ENCODE measurements at places on chromosomes 2 and 18. TPM values are rescaled to one million over a fixed set of nuclear protein-coding genes. Genes with fewer than 3 reads are reported as not detected.

LRATD1 gene
- total RNA-seq = 4.7 TPM

SPC25 gene
- total RNA-seq = 3.5 TPM

CIB4 gene
- not detected for total RNA-seq

DPP10 gene
- not detected for total RNA-seq

APOB gene
- total RNA-seq = not detected

HOXD8 gene
- not detected for total RNA-seq

SNORC gene
- 8.2 TPM for total RNA-seq

CHRND gene
- not detected for total RNA-seq

SETBP1 gene
- 4.8 TPM for total RNA-seq

EFHD1 gene
- total RNA-seq = not detected

STAM2 gene
- total RNA-seq = 27.6 TPM

DSG3 gene
- total RNA-seq = 68.5 TPM

SGPP2 gene
- total RNA-seq = 47.4 TPM

ABCG8 gene
- total RNA-seq = not detected

ANKRD53 gene
- total RNA-seq = not detected

TPO gene
- total RNA-seq = not detected

GRCh38 chr2:140998017-140998416, 1132.8 kb downstream of the LRP1B start:
- no peak for DNase-seq

DNA sequence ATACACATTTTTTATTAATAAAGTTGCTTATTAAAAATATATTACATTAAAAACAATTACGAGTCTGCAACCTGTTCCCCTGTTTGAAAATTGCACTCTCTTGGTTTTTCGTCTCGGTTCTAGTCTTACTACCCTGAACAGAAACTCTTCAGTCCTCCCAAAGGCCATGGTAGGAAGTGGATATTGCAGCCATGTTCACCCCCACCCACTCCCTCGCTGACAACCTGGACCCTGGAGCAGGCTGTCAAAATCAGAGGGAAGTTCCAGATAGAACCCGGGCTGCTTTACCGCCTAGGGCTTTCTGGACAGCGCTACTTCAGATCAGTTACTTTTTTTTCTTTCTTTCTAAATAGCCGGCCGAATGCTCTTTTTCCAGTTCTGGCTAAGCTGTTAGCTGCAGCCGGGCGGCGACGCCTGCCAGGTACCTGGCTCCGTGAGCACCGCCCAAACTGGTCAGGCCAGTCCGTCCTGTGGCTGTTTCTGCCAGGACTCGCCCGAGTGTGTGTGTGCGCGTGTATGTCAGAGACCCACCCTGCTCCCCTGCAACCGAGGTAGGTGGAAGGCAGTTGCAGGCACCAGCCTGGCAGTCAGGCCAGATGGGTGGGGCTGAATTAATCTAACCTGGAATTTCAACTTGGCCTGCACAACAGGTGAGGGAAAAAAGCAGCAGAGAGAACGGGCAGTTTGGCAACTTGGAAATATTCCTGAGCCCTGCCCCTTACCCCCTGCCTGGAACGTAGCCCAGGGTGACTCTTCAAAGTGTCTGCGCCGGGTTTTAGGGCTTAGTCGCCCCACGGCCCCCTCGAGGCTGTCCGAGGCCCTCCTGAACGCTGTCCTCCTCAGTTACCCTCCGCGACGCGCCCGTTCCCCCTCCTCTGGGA, 1.1 kb upstream of the TET3 start:
- peak; percentile 91 for DNase-seq

DNA sequence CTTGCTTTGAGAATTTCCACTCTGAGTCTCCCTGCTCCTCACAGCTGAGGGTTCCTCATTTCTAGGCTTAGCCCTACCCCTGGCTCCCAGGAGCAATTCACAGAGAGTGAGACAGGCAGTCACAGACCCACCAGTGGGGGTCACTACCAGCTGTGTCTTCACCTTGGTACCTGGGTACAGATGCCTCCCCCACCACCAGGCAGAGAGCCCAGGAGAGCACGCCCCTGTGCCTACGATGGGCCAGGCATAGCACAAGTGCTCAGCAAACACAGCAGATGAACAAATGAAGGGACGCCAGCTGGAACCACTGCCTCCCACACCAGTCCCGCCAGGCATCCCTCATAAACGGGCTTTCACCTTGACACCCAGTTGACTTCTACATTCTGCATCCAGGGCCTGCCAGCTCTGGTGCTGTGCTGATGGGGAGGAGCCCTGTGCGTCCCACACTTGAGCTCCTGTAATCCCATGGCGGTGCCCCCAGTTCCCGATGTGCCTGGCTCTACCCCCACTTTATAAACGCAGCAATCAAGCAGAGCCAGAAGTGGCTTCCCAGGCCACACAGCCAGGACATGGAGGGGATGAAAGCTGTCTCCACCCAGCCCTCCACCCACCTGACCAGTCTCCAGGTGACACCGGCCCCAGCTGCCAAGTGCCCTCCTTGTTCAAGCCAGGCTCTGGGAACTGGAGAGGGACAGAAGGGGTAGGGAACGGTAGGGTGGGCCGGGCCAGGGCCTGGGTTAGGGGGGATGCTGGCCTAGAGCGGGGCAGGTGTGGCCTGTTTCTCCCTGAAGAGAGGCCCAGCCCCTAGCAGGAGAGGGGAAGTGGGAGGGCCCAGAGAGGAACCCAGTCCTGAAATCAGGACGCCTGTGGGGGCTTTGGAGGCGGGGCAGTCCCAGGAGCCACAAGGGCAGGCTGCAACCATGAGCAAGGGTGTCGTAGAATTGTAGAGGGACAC, 42.5 kb downstream of the SCTR start:
- DNase-seq = no peak

GRCh38 chr2:146642066-146642465, 1202.8 kb upstream of the ACVR2A start:
- DNase-seq = no peak

DNA sequence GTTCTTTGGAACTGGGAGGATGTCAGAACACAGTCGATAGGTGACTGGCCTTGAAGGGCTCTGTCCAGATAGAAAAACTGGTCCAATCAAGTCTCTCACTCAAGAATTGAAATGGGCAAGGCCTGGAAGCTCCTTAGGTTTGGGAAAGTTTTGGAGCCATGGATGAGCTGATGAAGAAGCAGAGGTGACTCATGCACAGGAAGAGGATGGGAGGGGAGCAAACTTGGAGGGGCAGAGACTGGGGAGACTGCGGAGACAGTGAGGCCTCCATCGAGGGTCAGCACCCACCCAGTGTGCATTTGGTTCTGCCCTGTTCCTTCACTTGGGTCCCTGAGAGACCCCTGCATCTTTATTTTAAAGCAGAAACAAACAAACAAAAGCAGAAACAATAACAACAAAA, 41.1 kb downstream of the SOWAHC start:
- DNase-seq = no peak

- no peak for DNase-seq
These were observed 17.5 kb downstream of the BZW1 start for GRCh38 chr2:200829258-200829655.

DNA sequence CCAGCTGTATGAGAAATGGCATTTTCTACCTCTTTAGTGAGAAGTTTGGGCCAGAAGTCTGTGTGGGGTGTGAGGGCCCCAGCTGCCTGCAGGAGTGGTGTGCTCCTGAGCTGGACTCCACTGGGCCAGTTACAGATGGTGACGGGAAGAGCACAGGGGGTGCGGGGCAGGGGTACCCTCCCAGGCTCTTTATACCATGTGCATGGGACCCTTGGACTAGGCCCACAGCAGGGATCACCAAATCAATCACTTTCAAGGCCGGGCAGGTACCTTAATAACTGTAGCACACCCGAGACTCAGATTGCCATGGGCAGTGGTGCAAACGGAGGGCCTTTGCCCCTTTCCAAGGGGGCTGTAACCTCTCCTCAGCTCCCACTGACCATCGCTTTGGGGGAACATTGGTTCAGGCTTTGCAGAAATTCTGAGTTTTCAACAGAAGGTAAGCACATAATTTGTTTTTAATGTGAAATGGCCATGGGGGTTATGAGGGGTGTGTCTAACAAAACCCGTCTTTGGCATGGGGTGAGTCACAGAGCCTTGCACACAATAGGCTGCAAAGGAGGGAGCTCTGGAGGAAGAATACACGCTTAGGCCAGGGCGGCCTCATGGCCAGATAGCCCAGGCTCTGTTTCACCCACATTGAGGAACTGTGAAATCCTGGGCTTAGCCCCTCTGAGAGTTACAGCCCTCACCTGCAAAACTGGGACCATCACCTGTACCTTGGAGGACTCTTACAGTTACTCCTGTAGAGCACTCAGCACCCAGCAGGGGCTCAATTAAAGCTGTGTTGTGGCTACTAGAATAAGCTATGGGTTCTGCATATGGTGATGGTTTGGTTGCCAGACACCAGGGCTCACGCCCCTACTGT, 141.0 kb upstream of the BCL2L11 start:
- no peak for DNase-seq

GRCh38 chr2:178072383-178073301, at the start of gene PDE11A:
Gene PDE11A (minus strand): TSS chr2:178072777. CDS start chr2:178072437, 340 bp downstream.
- DNase-seq = peak; percentile 87

- no peak for DNase-seq
These were observed 36.0 kb upstream of the UBE2E3 start for GRCh38 chr2:180944372-180944771.

- DNase-seq = no peak
These were observed 445.4 kb downstream of the NBAS start for GRCh38 chr2:15115776-15116175.

DNA sequence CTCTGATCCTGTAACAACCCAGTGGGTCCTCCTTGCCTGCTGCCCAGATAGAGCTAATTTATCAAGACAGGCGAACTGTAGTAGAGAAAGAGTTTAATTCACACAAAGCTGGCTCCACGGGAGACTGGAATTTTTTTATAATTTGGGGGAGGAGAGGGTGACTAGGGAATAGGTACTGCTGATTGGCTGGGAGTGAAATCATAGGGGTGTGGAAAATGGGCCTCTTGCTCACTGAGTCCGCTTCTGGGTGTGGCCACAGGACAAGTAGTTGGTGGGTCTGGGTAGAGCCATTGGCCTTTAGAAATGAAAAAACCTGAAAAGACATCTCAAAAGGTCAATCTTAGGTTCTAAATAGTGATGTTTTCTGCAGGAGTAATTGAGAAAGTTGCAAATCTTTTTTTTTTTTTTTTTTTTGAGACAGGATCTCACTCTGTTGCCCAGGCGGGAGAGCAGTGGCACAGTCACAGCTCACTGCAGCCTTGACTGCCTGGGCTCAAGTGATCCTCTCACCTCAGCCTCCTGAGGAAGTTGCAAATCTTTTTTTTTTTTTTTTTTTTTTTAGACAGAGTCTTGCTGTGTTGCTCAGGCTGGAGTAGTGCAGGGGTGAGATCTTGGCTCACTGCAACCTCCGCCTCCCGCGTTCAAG, 14.4 kb upstream of the UGGT1 start:
- DNase-seq = peak; percentile 6

- no peak for DNase-seq
These were observed 20.8 kb upstream of the TNS1 start for GRCh38 chr2:218023636-218024035.

- no peak for DNase-seq
These were observed 443.0 kb upstream of the RGPD4 start for GRCh38 chr2:107383691-107384090.

- DNase-seq = no peak
These were observed 166.5 kb upstream of the ALPP start for GRCh38 chr2:232211743-232212686.

GRCh38 chr2:215949991-215950404, 63.4 kb downstream of the MREG start:
- DNase-seq = peak; percentile 64

GRCh38 chr2:113831161-113831560, 58.7 kb upstream of the ACTR3 start:
- DNase-seq = peak; percentile 48

DNA sequence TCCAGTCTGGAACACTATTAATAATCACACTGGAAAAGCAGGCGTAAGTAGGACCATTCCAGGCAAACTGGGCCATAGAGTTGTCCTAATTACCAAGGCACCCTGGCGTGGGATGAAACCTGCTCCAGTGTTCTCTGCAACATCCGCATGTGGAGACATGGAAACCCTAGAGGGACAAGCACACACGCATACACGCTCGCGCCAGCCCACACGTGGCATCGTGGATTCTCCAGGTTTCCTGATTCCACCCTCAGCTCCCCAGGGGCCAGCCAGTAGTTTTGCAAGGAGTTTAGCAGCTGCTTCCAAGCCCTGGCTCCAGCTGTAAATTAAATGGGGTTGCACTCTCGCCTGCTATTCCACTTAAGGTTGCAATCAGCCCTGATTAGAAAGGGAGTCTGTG, 127.7 kb downstream of the DYSF start:
- no peak for DNase-seq

DNA sequence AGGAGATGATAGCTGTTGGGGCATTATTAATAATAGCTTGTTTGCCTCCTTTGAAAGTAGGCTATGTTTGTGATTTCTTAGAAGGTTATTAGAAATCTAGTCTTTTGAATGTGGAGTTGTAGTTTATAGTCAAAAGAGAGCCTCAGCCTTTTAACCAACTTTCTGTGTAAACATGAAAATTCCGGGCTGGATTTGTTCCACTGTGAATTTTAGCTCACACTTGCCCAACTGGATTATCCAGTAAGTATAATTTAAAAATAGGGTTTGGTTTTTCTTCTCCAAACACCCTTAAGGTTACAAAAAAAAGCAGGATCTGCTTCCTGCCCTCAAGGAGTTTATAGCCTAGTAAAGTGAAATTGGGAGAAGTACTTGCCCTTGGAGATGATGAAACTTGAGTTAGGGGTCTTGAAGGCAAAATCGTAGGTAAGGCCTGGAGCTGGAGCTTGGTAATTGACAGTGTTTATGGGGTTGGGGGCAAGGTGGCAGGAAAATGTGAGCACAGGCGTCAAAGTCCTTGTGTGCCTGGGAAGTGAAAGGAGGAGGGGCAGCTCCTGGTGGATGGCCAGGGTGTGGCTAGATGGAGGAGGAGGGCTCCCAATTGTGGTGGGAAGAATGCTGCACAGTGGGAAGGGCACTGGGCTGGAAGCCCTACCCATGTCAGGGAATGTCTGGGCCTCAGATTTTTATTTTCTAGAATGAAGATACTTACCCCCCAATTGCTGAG, 21.3 kb downstream of the ITGA6 start:
- no peak for DNase-seq

GRCh38 chr2:72955228-72956049, 38.1 kb downstream of the EMX1 start:
- no peak for DNase-seq

DNA sequence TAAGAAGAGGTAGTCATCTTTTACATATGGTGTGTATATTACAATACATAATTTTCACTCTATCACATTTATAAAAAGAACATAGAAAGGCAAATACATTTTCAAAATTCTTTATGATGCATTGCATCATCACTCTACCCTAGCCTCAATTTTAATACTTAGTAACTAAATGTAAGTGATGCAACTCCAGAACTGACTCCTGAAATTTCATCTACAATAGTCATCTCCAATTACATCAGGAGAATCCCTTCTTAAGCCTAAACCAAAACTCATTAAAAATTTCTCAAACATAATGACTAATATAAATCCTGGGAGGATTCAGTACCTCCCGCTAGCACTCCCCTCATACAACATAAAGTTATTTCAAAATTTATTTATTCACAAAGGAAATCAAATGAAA, 15.9 kb downstream of the TMX3 start:
- peak; percentile 80 for DNase-seq

GRCh38 chr18:45932708-45933107, 34.4 kb downstream of the EPG5 start:
- DNase-seq = no peak

GRCh38 chr18:23208600-23208999, 73.3 kb downstream of the CABLES1 start:
- no peak for DNase-seq

GRCh38 chr2:233487748-233488345, 78.7 kb downstream of the USP40 start:
- DNase-seq = no peak
